ENCODE measurements at places on chromosomes 13 and 19.

GRCh38 chr19:46221981-46222610, 7.4 kb upstream of the IGFL1 start:
- DNase-seq = no peak

- no peak for DNase-seq
Measured at GRCh38 chr19:30651066-30651465, 278.9 kb downstream of the ZNF536 start.

GRCh38 chr13:113076681-113077401, 28.8 kb upstream of the F7 start:
- no peak for DNase-seq

DNA sequence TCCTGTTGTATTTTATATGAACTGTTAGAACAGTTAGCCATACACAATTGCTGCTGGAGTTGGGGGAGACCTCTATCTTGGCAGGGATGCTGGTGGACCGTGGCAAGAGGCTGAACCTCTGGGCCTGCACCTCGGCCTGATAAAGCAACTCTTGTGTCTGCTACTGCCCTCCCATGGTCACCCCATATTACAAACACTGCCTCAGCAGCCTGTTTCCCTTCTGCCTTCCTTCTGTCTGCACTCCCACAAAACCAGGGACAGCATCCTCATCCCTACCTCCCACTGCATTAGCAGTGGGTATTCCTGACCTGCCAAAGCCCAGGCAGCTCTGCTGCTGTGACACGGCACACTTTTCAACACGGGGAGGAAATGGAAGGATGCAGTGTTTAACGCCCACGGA, 456.4 kb downstream of the FGF14 start:
- no peak for DNase-seq

GRCh38 chr19:34383599-34383998, 18.6 kb downstream of the GPI start:
- DNase-seq = no peak

- no peak for DNase-seq
Measured at GRCh38 chr13:105349082-105349723, 1186.3 kb downstream of the EFNB2 start.

GRCh38 chr13:31908696-31909411, 122.7 kb upstream of the FRY start:
- no peak for DNase-seq

DNA sequence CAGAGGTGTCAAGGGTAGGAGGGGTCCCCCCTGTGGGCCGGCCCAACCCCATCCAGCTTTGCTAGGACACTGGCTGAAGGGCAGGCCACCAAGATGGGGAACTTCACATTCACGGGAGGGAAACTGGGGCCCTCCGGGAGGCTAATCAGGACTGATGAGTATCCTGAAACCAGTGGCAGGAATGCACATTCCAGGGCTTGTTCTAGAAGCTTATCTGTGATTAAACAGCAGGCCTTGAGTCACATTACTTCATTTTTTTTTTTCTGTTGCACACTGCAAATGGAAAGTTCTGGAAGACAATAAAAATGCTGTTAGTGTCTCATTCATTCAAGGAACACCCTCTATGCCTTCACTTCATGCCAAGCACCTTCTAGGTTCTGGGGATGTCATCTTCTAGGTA, 15.5 kb upstream of the SIGLEC11 start:
- DNase-seq = no peak

GRCh38 chr13:50711996-50712395, 131.5 kb downstream of the DLEU7 start:
- DNase-seq = no peak
